ENCODE measurements at places on chromosomes 2 and 18. TPM values are rescaled to one million over a fixed set of nuclear protein-coding genes. Genes with fewer than 3 reads are reported as not detected.
A peak's percentile ranks its signal among the peaks of the same experiment; 100 is the strongest.

KCNJ13 gene
- not detected for total RNA-seq

DUSP19 gene
- total RNA-seq, result 2.8 TPM

CYP26B1 gene
- total RNA-seq, result not detected

SPEG gene
- total RNA-seq, result 4.8 TPM

DNA sequence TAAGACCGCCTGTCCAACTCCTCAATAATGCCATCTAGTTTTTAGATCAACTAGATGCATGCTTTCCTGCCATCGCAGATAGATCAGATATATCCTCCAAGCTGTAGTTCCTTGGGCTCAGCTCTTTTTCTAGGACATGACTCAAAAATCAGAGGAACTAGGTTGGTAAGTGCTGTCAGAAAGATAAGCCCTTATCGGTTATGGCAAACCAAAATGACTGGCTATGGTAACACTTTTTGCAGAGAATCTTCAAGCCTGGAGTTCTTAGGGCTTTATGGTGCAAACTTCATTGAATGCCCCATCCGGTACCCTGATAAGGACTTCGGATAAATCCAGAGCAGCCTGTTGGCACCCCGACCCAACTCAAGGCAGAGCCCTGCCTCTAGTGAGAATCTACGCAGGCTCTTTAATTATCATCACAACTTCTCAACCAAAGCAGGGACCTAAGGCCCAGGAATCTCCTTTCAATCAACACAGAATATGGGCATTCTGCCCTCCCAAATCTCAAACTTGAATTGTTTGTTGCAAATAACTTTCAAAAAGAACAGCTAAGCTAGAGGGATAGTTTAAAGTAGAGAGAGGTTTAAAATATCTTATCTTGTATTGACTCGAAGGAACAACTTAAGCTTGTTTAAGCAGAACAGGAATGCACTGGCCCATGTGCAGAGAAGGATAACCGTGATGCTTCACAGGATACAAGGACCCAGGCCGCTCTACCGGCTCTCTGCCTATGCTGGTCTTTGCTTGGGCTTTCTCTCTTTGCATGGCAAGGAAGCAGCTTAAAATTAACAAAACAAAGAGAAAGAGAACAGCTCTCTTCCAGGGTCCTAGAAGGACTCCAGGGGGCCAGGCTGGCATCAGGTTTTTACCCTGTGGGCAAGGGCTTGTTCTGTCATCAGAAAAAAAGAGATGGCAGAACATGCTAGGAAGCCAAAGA is 3.4 kb upstream of the CYP1B1 start:
- DNase-seq, result no peak

DNA sequence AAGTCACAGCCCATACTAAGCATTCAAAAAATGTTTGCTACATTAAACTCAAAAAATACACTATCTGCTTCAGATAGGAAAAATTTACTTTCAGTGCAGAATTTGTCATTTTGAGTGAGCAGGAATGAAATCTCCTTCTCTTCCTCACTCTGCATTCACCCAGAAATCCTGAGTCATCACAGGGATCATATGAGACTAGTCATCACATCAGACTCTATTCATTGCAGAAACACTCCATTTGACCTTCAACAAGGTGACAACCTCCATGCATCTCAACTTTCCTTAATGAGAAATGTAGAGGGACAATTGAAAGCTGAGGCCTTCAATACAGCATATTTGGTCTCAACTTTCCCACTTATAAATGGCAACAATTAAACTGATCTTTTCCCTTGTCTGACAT is 130.4 kb upstream of the CYP26B1 start:
- DNase-seq, result no peak

GRCh38 chr2:231861288-231861931 is 64.8 kb downstream of the NPPC start:
- DNase-seq, result no peak

- no peak for DNase-seq
Measured at GRCh38 chr2:239316562-239317465, 84.0 kb downstream of the HDAC4 start.

DNA sequence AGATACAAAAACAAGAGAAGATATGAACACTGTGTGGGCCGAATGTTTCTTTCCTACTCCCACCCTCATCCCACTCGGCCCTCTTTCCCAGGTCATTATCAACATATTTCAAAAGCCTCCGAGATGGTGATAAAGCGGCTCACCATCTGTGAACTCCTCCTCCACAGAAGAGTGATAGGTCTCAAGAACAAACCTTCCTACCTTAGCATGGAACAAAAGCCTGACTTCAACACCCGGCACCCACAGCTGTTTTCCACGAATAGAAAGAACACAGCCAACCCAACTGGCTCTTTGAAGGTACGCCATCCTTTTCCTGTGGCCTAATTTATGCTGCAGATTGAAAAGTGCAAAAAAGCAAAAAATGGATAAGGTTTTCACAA is 28.8 kb downstream of the BCL2 start:
- no peak for DNase-seq

- no peak for DNase-seq
Measured at GRCh38 chr18:44589693-44590355, 90.9 kb upstream of the SETBP1 start.

- DNase-seq, result peak; percentile 98
Measured at GRCh38 chr18:50281295-50281971, at the start of gene MBD1. TSS of gene MBD1 (minus strand) at chr18:50281523. CDS start at chr18:50279992, 1,531 bp downstream.

DNA sequence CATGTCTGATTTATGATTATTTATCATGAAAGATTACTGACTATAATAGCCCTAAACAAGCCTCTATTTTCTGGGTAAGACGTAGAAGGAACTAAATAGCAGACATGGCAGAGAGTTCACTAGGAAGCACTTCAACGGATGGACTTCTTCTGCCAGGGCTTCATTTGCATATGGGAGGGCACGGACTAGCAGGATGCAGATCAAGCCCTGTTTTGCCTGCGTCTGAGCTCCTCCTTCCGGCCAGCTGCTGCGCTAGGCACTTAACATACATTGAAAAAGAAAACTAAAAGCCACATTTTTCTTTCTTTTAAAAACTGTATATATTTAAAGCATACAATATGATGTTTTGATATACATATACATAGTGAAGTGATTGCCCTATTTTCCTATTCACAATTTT is 340.0 kb upstream of the MEX3C start:
- no peak for DNase-seq

DNA sequence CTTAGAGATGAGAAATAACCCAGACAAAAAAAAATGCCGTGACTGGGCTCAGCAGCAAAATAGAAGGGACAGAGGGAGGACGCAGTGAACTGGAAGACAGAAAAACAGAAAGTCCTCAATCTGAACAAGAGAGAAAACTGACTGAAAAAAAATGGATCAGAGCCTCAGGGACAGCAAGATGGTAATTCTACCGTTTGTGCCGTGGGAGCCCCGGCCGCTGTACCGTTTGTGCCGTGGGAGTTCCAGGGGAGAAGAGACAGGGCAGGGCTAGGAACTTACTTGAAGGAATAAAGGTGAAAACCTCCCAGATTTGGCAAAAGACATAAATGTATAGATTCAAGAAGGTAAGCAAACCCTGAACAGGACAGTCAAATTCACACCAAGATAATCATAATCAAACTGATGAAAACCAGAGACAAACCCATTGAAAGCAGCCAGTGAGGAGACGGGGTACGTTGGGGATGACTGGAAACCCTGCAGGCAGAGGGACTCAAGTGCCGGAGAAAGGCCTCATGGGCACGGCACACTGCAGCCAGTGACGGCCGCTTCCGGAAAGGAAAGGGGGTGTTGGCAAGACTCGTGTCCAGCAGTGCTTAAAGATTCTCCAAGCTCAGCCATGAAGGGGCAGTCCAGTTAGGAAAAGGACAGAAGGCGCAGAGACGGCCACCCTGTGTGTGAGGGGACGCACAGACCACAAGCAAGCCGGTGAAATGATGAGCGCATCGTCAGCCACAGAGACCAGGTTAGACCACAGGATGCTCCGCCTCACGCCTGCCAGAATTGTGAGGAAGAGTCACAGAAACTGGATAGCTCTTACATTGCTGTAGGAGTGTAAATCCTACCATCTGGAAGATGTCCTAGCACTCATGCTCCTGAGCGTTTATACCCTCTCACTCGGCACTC is 40.0 kb upstream of the NFATC1 start:
- DNase-seq, result no peak

- DNase-seq, result no peak
Measured at GRCh38 chr2:55869637-55870325, 53.8 kb downstream of the EFEMP1 start.

- DNase-seq, result no peak
Measured at GRCh38 chr2:165901620-165902298, 51.8 kb downstream of the TTC21B start.

DNA sequence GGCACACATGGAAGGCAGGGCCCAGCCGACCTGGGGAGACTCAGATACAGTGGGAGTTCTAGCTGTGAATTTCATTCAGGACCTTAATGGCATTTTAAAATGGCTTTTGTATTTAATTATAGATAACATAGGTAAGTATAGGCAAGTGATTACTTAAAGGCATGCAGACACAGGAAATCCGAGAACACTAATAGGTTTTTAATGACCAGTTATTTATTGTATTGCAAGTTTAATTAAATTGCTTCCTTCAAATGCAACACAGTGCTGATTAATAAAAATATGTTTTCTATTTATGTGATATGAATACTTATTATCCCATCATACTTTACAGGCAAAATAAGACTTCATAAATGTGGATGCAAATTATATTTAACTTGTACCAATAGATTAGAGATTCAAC is 19.7 kb upstream of the SH3RF3 start:
- no peak for DNase-seq

GRCh38 chr2:13676269-13676668 is 956.2 kb upstream of the LRATD1 start:
- no peak for DNase-seq
